ENCODE measurements at places on chromosomes 1 and 21.

- peak; percentile 88 for DNase-seq
Measured at GRCh38 chr1:60949154-60949825, 133.1 kb upstream of the NFIA start.

GRCh38 chr1:61519631-61520030, 205.3 kb downstream of the TM2D1 start:
- no peak for DNase-seq

DNA sequence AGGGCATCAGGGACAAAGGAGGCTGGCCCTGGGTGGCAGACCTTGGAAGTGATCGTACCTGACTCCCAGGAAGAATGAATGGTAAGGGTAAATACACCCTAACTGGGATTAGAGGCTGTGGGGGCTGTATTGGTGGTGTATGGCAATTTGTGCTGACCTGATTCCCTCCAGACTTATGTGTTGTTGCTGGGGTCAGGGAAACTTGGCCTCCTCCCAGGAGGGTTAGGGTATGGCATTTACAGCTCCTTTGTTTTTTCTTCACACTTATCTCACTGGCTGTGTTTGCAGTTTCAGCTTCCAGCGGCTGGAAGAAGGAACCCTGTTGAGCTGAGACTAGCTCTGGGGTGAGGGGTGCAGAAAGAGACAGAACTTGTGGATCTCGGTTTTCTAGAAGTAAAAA, 8.2 kb downstream of the VANGL1 start:
- DNase-seq: peak; percentile 31

GRCh38 chr1:51732701-51733425, 116.0 kb downstream of the OSBPL9 start:
- DNase-seq: no peak

DNA sequence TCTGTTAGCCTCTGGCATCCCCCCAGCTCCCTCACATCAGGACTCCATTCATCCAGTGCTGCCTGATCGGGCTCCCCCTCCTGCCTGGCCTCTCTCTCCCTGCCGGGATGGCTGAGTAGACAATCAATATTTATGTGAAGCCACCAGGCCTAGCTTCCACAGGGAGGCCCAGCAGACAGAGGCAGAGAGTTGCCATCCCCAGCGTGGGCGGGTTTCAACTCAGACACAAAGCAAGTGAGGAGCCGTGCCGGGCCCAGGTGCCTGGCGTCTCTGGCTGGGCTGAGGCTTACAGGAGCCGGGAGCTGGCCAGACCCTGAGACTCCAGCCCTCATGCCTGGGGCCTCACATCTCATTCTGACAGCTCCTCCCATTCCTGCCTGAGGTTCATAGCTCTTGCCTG, 34.5 kb upstream of the ATP2B4 start:
- DNase-seq: no peak

DNA sequence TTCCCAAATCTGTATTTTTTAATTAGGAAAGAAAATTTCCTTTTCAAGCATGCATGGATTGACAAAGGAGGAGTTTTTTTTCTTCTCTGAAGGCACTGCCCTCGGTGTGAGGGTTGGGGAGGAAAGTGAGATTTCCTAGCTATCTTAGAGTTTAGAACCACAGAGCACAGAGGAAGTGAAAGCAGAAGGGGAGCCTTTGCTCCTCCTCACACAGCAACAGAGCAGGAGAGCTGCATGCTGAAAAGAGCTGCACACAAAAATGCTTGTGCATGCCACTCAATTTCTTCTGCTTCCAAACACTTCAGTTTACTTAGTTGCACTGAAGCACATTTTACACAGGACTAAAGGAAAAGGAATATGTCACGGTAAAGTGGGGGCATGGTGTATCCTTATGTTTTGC, 308.1 kb downstream of the GPATCH2 start:
- DNase-seq: no peak

GRCh38 chr1:16167331-16168143, 11.7 kb upstream of the EPHA2 start:
- DNase-seq: peak; percentile 46

GRCh38 chr1:53639251-53639763, 99.7 kb downstream of the GLIS1 start:
- DNase-seq: peak; percentile 10

DNA sequence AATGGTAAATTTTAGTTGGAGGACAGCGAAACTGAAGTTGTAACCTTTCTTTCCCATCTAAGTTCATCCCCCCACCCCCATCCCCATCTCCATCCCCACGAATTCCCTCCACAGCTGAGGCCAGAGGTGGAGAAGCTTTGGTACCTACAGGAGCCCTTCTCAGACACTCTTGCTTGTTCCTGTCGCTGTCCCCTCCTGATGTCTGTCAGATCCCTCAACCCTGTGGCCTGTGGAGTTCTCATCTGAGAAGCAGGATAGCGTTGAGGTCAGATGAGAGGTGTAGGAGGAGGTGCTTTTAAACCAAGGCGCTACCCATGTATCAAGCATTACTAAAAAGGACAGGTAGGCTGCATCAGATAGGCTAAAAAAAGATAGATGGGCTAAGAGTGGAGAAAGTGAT, 769 bp downstream of the NTPCR start:
- peak; percentile 40 for DNase-seq

- DNase-seq: peak; percentile 34
Measured at GRCh38 chr1:20964540-20965484, 177.7 kb upstream of the HP1BP3 start.

GRCh38 chr1:55547405-55547804, 332.2 kb upstream of the USP24 start:
- no peak for DNase-seq

DNA sequence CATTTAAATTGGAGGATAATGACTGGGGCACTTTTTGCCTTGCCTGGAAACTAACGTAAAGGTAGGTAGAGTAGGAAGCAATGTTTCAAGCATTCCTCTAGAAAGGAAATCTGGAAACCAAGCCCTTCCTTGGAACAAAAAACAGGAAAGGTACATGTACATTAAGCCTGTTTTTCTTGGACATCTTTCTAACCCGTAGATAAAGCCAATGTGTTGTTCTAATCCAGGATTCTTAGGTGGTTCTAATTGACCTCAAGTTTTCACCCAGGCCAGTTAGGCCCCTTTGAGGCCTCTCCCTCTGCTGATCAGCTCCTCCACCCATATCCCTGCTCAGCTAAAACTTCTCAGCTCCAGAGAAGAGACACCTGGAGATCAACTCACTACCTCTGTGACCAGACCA, 6.3 kb upstream of the DUSP23 start:
- peak; percentile 53 for DNase-seq

DNA sequence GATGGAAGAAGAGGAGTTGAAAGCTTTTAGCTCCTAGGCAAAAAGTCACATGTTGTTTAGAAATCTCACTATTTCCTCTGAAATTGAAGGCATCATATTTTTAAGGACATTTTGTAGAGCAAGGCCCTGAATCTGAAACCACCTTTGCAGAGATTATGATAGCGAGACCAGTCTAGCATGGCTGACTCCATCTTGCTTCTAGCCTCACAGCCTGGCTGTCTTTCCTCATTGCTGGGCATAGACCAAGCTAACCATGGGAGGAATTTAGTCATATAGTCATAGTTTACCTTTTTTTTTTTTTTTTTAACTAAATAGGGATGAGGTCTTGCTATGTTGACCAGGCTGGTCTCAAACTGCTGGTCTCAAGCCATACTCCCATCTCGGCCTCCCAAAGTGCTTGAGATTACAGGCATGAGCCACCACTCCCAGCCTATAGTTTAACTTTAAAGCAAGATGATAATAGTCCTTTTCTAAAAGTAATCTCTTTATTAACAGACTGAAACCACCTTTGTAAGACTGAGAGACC, 42.2 kb upstream of the ZNF326 start:
- DNase-seq: no peak

Data from dermis blood vessel endothelial cell (primary cell).